ENCODE measurements at places on chromosomes 2 and 18.

GRCh38 chr2:33598561-33599174 lies 431 bp downstream of the FAM98A start:
- DNase-seq = no peak

GRCh38 chr2:68994864-68995263 lies 18.1 kb upstream of the ANTXR1 start:
- DNase-seq = no peak

- DNase-seq = no peak
Measured at GRCh38 chr18:23596183-23596582, 9.9 kb upstream of the NPC1 start.

- no peak for DNase-seq
Measured at GRCh38 chr2:31260870-31261269, 26.9 kb downstream of the EHD3 start.

GRCh38 chr2:100739735-100740432 lies 80.1 kb upstream of the NPAS2 start:
- no peak for DNase-seq

- DNase-seq = no peak
Measured at GRCh38 chr18:32803568-32803967, 30.7 kb upstream of the KLHL14 start.

- peak; percentile 18 for DNase-seq
Measured at GRCh38 chr2:224357098-224357901, 44.6 kb downstream of the FAM124B start.

GRCh38 chr2:45070113-45070652 lies 60.9 kb upstream of the SIX2 start:
- no peak for DNase-seq

- peak; percentile 34 for DNase-seq
Measured at GRCh38 chr2:29462293-29462692, 347.1 kb downstream of the CLIP4 start.

DNA sequence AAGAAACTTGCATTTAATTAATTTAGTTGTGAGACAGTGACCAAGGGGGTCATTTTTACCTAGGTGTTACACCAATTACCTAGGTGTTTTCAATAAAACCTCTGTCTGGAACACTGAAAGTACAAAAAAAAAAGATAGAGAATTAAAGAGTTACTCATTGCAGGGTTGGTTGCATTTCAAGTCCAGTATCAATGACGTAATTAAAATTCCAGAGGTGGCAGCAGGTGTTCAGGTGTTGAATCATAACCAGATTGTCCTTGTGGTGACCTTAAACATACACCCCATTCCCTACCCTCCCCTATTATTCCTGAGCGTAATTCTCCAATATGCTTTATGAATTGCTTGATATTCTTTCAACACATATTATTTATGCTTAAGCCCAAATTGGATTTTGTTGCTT lies 352.0 kb upstream of the SLC8A1 start:
- no peak for DNase-seq
